ENCODE measurements at places on chromosomes 13 and 19.

GRCh38 chr19:7074705-7075282, 5.3 kb downstream of the ZNF557 start:
- no peak for DNase-seq

- DNase-seq = no peak
Observed at GRCh38 chr13:50744116-50744660, 99.3 kb downstream of the DLEU7 start.

GRCh38 chr13:20360041-20360491, 127.9 kb upstream of the GJB6 start:
- no peak for DNase-seq

- DNase-seq = no peak
Observed at GRCh38 chr19:53880711-53881481, 1.1 kb upstream of the PRKCG start.

GRCh38 chr19:42421591-42422031, 5.6 kb downstream of the LIPE start:
- no peak for DNase-seq

GRCh38 chr13:27425918-27426630, 1.7 kb downstream of the GTF3A start:
- peak; percentile 74 for DNase-seq

- no peak for DNase-seq
Observed at GRCh38 chr19:46294494-46294893, 2.3 kb upstream of the HIF3A start.

DNA sequence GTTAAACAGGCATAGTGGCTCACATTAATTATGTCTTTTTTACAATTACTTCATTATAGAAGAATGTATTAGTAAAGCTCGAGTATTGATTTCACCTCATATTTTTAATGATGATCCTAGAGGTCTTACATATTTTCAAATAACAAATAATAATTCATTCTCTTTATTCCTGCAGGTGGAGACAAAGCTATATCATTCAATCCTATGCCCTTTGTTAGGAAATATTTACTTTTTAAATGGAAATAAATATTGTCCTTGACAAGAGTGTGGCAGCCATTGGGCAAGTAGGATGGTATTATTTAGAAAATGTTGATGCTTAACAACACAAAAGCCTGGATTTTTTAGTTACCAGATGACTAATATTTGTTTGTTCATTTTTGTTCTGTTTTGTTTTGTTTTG, 127.6 kb downstream of the COG6 start:
- DNase-seq = no peak

- DNase-seq = peak; percentile 55
Observed at GRCh38 chr19:19591133-19591825, 27.2 kb downstream of the PBX4 start.

- peak; percentile 79 for DNase-seq
Observed at GRCh38 chr19:40529093-40529954, 47.3 kb upstream of the SHKBP1 start.

GRCh38 chr13:40398065-40398464, 268.4 kb downstream of the FOXO1 start:
- no peak for DNase-seq

GRCh38 chr13:99982036-99982730, 599 bp downstream of the ZIC2 start:
- DNase-seq = no peak

GRCh38 chr19:55959996-55960675, 12.5 kb downstream of the NLRP8 start:
- no peak for DNase-seq

- DNase-seq = no peak
Observed at GRCh38 chr13:89862691-89863036, 1484.8 kb upstream of the MIR17HG start.

DNA sequence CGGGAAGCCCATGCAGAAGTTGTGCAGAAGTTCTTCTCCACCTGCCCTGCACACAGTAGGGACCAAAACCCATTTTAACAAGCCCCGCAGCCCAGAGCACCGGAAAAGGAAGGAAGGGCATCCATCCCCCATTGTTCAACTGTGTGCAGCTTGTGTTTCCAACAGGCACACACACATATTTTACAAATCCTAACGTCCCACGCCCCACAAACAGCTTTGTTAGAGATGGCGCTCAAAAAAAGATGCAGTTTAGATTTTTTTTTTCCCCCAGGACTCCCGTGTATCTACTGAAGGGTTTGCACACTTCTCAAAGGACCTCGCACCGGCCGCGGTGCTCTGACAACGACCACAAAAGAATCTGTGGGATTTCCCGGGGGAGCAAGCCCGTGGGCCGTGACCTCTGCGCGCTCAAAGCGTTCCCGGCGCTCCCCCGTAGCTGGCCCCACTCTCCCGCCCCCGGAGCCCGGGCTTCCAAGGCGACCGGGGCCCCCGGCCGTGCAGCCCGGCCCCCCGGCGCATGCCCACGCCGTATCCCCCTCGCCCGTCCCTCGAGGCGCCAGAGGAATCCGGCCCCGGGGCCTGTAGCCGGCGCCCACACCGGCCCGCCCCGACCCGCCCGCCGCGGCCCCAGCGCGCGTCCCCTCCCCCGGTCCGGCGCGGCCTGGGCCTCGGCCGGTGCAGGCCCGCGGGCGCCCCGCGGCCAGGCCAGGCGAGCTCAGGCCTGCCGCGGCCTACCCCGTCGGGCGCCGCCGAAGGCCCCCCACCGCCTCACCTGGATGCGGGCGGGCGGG, 523 bp downstream of the ELAVL1 start:
- DNase-seq = peak; percentile 12

DNA sequence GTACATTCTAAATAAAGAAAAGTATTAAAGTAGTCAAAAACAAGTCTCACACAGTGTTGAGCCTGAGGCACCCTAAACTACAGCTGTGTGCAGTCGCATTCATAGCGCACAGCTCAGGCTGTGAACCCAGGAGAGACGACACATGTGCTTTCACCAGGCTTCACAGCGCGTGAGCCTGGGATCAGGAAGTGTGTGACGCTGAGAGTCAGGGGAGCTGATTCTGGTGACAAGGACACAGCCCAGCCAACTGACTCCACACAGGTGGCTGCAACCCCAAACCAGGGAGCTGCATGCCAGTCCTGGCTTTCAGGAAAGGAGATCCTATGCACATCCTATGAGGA, 41.6 kb downstream of the COL4A1 start:
- DNase-seq = no peak

DNA sequence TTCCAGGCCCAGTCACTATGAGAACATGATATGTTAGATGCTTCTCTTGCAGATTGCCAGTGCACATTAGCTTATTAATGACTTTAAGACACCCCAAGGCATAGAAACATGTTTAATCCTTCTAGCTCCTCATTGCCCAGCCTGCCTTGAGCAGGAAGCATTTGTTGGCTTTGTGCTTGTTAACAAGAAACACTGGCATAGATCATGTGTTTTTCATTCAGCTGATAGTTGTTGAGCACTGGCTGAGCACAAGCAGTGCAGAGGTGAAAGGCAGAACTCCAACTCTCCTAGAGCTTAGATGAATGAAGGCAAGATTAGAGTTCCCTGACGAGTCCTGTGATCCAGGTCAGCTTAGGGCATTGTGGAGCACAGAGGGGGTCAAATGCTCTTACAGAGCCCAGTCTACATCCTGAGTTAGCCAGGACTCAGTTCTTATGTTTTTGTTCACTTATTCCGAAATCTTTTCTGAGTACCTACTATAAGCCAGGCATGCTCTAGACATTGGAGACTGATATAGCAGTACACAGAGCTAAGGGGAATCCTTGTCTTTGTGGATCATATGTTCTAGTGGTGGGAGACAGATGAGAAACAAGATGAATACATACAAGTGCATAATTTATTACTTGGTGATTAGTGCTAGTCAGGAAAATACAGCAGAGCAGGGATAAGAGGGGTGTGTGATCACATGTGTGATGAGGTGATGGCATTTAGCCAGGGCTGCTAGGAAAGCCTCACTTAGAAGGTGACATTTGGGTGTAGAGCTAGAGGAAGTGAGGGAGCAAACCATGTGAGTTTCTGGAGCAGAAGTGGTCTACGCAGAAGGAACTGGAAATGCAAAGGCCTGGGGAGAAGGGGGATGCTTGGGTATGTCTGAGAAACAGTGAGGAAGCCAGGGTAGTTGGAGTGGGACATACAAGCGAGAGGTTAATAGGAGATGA, 101.2 kb downstream of the WASF3 start:
- DNase-seq = no peak

DNA sequence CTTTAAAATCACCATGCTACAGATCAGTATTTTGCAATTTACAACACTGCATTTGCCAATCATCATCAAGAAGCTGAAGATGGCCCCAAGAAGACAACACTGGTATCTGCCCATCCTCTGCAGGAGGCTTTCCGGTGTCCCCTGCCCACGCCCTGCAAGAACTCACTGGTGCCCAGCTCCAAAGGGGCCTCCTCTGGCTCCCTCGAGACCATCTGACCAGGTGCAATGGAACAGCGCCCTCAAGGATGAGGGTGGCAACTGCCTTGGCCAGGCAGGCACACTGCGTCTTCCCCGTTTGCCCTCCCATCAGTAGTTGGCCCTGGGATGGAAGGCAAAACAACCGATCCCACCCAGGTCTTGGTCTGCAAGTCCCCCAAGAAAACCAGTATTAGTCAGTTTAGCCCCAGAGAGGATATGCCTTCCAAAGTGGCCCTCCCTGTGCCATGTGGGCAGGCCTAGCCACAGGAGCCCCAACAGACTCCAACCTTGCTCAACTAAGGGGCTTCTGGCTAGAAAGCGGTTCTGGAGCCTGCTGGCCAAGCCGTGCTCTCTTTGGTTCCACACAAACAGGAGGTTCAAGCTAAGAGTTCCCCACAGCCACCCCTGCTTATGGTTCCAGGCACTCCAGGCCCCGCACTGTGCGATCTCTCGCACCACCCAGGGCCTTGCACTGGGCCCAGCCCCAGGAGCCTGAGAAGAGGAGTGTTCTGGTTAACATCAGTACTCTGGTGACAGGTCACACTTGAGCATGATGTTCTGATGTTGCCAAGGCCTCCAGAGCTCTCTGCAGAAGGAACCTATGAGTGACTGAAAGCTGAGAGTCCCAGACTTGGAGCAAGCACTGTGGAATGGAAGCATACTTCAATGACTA, 4.7 kb downstream of the PCID2 start:
- no peak for DNase-seq

DNA sequence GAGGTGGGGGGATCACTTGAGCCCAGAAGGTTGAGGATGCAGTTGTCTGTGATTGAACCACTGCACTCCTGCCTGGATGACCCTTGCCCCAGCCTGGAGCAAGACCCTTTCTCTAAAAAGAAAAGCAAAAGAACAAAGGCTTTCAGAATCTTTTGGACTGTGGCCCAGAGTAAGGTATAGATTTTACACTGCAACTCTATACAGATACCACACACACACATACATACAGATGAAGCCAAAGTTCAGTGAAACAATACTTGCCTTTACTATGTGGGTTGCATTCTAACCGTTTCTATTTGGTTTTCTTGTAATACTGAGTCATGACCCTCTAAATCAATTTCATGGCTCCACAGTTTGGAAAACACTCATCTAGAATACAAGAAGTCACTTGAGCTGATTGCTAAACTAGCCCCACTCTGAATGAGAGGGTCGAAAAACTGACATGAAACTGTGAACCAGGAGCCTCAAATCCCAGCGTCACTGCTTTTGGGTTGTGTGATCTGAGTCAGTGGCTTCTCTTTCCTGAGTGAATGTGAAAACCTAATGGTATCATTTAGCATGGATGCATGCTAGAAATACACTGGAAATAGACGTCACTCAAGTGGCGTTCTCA, 756.1 kb downstream of the UQCRFS1 start:
- no peak for DNase-seq

- no peak for DNase-seq
Observed at GRCh38 chr19:23262920-23263319, 12.7 kb upstream of the ZNF724 start.

- no peak for DNase-seq
Observed at GRCh38 chr13:110359840-110360301, 52.8 kb downstream of the COL4A2 start.

GRCh38 chr19:39183104-39183503, 13.7 kb upstream of the NCCRP1 start:
- DNase-seq = no peak

GRCh38 chr19:53004242-53004641, 9.5 kb upstream of the ERVV-1 start:
- no peak for DNase-seq

DNA sequence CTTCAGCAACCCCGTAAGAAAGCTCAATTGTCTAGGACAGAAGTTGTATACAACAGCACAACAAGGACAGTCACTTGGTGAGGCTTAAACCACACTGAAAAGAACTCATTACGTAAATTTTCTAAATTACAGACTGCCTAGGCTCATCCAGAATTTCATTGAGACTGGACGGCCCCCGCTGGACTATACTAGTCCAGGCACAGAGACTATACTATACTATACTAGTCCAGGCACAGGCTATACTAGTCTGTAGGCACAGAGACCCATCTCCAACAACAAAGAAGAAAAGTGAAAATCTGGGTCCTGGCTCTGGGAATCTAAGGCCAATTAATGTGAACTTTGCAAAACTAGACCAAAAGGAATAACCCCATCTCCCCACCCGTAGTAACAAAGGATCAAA, 700 bp downstream of the ZNF816 start:
- DNase-seq = no peak

DNA sequence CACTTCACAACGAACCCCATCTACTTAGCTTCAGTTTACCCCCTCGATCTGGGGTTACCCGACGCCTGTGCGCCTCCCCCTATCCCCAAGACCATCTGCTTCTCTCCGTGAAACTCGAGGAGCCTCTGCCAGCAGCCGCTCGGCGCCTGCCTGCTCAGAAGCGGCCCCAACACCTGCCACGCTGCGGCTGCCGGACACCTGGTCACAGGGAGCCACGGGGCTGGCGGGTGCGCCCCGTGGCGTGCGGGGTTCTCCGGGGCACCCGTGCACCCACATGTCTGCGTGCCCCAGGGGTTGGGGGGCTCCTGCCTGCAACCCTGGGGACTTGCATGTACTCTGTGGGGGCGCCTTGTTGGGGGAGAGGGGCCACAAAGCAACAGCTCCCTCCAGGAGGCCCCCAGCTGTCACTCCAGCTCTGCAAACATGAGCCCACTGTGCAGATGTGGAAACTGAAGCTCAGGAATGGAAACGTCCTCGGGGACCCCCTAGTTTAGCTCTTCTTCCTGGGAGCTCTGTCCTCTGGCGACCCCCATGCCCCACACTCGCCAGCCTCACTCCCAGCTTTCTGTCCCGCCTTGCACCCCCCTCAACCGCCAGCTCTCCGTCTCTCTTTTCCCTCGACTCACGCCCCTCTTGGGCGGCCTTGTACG, 7.0 kb upstream of the SEMA6B start:
- no peak for DNase-seq

DNA sequence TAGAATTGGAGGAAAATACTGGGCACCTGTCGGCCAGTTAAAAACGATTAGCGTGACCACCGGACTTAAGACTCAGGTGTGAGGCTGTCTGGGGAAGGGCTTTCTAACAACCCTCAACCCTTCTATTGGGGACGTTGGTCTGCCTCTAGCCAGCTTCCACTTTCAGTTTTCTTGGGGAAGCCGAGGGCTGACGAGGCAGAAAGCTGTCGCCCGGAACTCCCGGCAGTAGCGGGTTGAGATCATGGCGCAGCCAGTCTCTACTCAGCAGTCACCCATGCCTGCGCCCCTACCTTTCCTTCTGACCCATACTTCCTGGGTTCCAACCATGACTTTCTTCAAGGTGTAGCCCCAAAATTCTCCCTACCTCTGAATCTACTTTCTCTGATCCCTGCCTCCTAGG, 1424.1 kb downstream of the SLITRK1 start:
- DNase-seq = no peak

GRCh38 chr19:47489072-47489914, 5.3 kb upstream of the KPTN start:
- DNase-seq = no peak
